ENCODE measurements at places on chromosomes 12 and 14.

- no peak for DNase-seq
These were observed 37.1 kb downstream of the CHGA start for GRCh38 chr14:92959761-92960680.

- no peak for DNase-seq
These were observed 192.2 kb upstream of the PELI2 start for GRCh38 chr14:55926007-55926406.

DNA sequence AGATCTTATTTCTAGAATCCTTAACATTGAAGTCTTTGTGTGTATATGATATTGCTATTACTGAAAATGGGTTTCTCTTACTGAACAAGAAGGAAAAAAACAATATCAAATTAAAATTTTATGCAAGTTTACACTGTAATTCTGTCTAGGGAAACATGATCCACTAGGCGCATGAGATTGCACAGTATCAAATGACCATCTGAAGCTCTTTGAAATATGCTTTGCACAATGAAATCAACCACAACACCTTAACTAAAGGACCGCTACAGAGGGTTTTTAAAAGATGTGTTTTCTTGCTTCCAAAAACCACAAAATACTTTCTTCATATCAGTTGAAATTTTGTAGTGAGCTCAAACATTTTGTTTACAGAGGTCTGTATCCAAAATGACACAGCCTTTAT lies 15.1 kb upstream of the KERA start:
- no peak for DNase-seq

DNA sequence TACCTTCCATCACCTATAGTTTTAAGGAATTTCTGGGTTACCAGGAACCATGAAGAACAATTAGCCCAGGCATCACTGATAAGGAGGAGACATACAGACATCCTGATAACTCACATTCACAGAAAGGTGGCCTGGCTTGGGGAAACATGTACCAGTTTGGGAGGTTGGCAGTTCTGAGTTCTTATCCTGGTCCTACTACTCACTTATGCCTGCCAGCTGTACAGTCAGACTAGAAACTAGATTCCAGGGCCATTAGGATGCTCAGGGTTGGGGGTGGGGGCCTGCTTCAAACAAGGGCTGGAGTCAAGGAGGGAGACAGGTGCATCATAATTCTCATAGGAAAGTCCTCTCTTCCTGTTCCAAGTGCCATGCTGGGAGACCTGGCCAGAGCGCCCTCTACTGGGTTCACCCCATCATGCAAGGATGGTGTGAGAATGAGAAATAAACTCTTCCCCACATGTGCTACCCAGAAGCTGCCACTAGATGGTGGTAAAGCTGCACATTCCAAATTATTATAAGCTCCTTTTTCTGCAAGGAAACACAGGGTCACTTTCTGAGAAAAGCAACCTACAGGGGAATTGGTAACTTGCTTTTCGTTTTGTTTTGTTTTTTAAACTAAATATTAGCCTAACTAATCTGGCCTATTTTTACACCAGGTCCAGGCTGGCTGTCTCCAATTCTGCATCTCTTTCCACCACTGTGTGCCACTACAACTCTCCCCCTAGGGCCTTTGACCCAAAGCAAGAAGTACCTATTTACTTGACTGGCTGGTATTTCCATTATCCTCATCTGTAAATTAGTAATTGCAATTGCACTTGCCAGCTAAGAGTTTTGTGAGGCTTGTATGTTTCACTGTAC lies 14.5 kb downstream of the OAS2 start:
- peak; percentile 74 for DNase-seq

DNA sequence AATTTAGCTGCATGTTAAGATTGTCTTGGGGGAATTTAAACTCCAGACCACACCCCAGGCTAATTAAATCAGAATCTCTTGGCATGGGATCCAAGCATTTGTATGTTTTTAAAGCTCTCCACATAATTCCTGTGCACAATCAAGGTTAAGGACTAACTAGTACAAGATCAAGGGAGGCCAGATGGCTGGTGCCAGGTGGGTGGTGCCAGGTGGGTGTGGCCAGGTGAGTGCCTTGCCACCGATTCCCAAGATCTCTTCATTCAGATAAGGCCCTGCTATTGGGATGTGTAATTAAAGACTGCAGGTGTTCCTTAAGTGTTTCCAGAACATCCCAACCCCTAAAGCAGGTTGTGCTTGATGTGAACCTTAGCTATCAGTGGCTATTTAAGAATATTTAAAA lies 75.1 kb downstream of the NRXN3 start:
- DNase-seq = no peak

- peak; percentile 64 for DNase-seq
These were observed at the start of gene PLXNC1 for GRCh38 chr12:94147991-94148738. Gene PLXNC1, plus strand, starts transcription at chr12:94148577. Its CDS starts 395 bp downstream, at chr12:94148972.

DNA sequence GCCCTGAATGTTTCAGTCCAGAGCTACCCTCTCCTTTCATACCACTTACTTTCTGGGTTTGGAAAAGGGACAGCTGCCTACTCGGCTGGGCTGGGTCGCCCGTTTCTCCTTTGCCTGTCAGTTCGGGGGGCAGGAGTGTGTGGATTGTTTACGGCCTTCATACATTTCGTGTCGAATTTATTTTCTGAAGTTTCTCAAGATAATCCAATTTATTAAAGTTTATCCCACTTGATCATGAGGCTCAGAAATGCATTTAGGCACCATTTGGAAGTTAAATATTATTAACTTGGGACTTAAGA lies 608 bp downstream of the ZNF410 start:
- no peak for DNase-seq

DNA sequence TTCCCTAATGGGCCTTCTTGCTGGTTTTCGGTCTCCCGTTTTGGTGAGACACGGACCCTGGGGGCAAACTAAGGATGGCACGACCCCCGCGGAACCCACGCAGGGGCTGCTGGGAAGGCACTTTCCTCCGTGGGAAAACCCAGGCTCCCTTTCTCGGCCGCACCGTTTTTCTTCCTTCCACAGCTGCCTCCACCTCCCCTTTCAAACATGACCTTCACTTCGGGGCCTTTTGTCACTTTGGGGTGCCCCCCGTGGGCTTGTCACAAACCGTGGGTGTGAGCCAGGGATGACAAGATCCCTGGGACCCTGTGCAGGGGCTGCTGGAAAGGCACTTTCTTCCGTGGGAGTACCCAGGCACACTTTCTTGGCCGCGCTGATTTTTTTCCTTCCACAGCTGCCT lies 268.7 kb downstream of the ALG10 start:
- no peak for DNase-seq

DNA sequence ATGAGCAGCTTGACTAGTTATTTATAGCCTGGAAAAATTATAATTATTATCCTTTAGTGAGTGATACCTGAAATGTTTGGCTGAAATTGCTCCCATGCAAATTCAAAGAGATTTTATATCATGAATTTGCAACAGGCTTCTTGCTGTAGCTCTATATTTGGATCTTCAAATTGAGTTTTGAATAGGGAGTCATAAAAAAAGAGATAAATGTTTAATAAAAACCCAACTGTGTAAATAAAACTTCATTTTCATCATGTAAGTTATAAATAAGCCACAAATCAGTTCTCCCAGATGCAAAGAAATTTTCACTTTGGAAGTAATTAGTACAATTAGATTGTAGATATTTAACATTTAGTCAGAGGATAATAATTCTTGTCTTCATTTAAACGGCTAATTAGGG lies at the start of gene TAS2R8:
Gene TAS2R8, minus strand, starts transcription at position 101 of the 400 bp plus-strand sequence. CDS start 306 bp downstream, outside the sequence.
- DNase-seq = no peak

DNA sequence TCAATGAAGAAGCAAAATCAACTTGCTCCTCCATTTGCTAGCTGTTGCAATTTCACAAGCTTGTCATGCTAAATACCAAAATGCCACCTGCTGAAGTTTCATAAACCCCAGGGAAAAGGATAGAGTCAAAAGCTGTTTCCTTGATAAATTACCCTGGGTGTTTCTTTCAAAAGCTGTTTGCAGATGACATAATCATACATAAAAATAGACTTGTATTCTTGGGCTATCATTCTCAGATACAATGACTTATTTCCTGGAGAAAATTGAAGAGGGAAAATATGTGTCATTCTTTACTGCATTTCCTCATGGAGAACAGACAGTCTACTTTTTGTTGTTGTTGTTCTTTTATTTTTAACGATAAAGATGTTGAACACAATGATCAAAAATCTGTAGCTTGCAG lies 119.2 kb downstream of the GALC start:
- no peak for DNase-seq

GRCh38 chr14:22767323-22767589 lies 768 bp downstream of the OXA1L start:
- no peak for DNase-seq

GRCh38 chr12:77226368-77226767 lies 161.0 kb upstream of the E2F7 start:
- DNase-seq = no peak

- no peak for DNase-seq
These were observed 102.0 kb downstream of the DIP2B start for GRCh38 chr12:50606675-50607375.

DNA sequence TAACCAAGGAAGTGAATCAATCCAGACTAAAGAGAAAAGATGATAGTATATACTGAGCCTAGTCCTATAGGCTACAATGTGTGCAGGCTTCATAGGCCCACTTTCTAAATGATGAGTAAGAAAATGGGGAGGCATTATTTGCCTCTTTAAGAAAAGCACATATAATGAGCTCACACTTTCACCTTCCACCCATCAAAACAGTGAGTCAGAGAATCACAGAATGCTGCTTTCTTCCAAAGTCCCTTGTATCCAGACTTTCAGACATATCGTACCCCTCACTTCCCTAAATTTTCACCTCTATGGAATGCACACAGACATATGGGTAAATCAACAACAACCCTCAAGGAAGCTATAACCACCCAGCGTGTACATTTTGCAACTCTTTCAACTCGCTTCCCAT lies 286.4 kb upstream of the PRKD1 start:
- DNase-seq = no peak

GRCh38 chr14:35499180-35499579 lies 34.8 kb upstream of the INSM2 start:
- DNase-seq = no peak

DNA sequence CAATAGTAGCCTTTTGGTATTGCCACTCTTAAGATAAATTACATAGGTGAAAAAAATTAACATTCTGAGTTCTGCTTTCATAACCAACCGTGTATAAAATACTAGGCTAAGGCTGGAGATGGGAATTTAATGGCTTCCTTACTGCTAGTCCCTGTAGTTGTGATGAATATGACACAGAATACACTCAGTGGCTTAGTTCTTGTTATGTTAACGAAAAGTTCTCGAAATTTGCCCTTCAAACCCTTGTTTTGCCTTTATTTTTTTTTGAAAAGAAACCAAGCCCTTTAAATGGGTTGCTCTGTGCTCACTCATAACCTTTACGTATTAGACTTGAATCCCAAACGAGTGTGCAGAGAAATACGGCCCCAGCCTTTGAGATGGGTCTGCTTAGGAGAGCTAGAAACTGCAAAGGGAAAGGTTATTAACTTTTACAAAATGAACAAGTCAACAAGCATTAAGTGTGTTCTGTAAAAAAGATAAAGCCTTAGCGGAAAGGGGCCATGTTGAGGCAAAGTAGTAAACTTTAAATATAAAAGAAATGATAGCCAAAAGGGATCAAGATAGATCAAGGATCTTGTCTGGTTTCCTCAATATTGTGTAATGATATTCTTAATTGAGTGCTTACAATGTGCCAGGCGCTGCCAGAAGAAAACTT lies 1.7 kb downstream of the NUDT4 start:
- DNase-seq = no peak

DNA sequence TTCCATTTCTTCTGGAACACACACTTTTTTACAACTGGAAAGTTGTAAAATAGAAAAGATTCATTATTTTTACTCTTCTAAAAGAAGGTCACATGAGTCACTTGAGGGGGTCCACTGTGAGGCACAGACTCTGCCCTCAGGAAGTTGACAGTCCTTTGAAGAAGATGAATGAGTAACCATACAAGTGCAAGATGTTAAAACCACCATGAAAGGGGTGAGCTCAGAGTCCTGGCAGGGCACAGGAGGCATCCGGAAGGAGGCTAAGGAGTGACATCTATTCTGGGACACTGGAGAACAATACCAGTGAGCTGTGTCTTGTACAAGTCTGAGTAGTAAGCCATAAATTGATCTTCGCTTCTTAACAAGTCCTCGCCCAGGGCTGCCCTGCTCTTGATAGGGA lies 126.0 kb upstream of the FRMD6 start:
- DNase-seq = no peak

DNA sequence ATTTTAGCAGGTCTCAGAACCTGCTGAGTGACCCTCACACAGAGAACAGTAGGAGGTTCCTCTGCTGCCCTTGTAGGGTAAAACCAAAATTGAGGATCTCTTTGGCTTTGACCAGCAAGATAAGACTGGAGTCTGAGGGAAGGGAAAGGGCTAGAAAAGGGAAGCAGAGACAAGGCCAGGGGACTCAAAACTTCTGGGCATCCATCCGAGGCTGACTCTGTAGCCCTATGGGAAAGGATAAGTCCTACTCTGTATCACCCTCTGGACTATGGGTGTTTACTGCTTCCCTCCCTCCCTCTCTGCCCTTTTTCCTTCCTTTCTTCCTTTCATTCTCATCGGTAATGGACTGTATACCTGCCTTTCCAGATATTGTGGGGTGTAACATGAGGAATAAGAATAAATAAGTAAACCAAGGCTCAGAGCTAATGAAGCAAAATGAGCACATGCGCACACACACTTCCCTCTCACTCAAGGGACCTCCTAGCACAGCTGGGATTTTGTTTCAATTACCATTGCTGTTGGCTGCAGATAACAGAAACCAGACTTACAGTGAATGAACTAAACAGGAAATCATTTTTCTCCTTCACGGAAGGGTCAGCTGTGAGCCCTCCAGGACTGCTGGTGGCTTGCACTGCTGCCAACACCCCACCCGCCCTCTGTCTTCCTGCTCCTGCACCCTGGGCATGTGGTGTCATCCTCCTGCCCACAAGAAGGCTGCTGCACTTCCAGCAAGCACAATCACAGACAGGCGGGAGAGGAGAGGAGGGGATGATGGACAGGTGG lies 404.4 kb upstream of the CCDC196 start:
- no peak for DNase-seq

DNA sequence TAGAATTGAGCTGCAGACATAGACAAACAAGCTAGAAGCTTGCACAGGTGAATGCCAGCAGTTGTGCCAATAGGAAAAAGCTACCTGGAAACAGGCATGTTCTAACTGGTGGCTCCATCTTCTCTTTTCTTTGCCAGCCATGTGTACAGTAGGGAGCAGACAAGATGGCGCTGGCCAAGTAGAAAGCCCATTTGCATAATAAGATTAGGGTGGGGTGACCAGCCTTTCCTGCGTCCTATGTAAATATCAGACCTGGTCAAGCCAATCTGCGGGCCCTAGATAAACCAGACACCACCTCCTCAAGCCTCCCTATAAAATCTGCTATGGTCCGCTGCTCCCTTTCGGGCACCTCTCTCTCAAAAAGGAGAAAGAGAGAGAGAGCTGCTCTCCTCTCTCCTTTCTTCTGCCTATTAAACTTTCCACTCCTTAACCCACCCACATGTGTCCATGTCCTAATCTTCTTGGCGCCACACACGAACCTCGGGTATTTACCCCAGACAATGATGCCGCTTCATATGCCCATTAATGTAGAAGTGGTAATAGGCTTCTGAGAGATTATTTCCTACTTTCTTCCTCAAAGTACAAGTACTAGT lies 201.0 kb downstream of the SLC25A21 start:
- DNase-seq = no peak

GRCh38 chr12:100656141-100656540 lies 82.7 kb downstream of the GAS2L3 start:
- DNase-seq = no peak

- no peak for DNase-seq
These were observed 20.6 kb upstream of the ITGA5 start for GRCh38 chr12:54439521-54440255.

GRCh38 chr14:51561141-51561540 lies 90.6 kb upstream of the FRMD6 start:
- no peak for DNase-seq

- DNase-seq = no peak
These were observed 37.3 kb downstream of the BAZ1A start for GRCh38 chr14:34837801-34838322.
